ENCODE measurements at places on chromosomes 11 and 22.

GRCh38 chr11:94941131-94941530, 32.2 kb downstream of the CWC15 start:
- no peak for DNase-seq

DNA sequence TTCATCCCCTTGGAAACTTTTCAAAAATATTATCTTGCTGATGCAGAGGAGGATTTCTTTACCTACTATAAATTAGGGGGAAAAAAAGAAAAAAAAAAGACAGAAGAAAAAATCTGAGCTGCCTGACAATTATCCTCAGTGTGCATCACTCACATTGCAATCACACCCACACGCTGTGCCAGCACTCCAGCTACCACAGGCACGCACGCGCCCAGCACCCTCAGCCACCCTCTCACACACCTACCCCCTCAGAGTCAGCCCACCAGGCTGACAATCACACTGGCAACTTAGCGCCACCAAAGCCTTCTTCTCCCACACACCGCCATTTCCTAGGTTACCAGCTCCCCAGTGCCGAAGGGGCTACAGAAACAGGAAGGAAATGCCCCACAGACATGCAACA, 236.1 kb downstream of the KCNA4 start:
- DNase-seq: no peak

DNA sequence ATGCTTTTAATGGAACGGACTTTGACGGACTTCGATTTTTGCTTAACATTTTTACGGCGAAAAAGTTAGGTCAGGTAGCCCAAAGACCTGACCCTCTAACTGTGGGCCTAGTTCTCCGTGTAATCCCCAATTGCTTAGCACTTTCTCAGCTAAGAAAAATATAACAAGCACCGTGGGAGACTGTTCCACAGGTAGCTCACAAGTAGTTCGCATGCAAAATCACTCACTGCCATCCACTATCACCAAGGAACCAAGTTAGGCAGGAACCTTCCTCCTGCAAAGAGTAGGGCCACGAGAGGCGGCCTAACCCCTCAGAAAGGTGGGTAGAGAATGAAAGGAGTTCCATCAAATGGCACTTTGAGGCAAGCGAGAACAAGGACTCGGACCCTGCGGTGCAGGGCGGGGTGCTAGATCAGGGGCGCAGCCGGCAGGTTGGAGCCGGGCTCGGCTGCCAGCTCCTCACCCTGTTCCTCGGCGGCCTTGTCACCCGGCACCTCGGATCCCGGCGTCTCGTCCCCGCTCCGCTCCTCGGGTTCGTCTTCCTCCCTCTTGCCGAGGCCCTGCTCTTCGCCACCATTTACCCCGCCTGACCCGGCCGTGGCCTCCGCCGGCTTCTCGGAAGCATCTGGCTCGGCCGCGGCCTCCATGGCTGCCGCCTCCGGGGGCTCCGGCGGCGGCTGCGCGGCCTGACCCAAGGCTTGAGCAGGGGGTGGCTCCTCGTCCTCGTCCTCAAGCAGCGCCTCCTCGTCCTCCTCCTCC, 922 bp downstream of the HNRNPUL2 start:
- peak; percentile 62 for DNase-seq

- no peak for DNase-seq
These were observed 36.0 kb upstream of the TFIP11 start for GRCh38 chr22:26548303-26548702.

DNA sequence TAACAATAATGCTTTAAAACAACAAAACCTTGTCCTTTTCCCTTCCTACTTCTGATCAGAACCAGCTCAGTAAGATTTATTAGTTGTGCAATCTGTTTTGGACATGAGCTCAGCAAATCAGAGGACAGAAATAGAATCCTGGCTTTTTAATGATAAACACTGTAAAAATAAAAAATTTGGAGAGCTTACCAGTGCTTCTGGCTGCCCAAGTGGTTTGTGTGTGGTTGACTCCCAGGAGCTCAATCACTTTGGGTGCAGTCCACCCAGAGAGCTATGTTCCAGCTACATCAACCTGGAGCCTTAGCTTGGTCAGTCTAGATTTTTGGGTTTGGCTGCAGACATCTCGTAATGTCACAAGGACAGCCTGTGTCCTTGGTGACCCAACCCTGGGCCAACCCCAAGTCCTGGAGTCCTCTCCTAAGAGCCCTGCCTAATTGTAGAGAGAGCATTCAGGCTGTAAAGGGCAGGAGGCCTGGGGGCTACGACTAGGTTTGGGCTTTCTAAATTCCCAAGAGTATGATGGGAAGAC, 28.5 kb downstream of the CD44 start:
- no peak for DNase-seq

GRCh38 chr22:17931400-17931825, 92.9 kb downstream of the MICAL3 start:
- no peak for DNase-seq

GRCh38 chr11:33585586-33586209, 114.9 kb downstream of the C11orf91 start:
- DNase-seq: no peak

DNA sequence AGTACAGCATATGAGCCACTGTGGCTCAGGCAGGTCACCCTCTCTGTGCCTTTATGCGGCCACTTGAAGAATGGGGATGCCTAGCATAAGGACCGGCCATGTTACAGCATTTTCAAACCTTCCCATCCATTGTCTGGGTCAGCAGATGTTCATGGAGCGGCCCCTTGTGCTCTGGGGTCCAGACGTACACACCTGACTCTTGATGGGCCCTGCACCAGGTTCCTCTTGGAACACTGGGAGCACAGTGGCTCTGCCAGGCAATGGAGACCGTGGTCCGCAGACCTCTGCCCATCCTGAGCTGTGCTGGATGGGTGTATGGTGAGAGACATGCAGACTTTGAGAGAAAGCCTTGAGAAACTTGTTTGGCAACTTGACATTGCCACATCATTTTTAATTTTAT, 9.8 kb downstream of the PRDM11 start:
- no peak for DNase-seq

- no peak for DNase-seq
These were observed 33.0 kb upstream of the DBX1 start for GRCh38 chr11:20193307-20193706.

GRCh38 chr22:39392341-39392948, 7.1 kb upstream of the TAB1 start:
- no peak for DNase-seq

DNA sequence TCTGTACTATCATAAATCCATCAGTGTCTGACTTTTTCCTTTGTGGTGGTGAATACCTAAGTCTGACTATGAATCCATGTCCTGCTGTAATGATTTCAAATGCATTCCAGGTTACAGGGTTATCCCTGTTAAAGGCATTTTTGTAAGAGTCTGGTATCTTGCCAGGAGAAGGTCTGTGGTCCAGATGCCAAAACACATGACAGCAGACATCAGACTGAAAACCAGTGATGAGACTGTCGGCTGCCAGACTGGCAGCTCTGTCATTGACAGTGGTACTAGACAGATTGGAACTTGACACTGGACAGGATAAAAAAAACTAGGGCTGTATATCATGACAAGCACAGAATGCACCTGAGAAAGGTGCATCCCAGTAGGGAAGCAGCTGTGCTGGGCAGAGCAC, 301.8 kb upstream of the FAT3 start:
- no peak for DNase-seq

DNA sequence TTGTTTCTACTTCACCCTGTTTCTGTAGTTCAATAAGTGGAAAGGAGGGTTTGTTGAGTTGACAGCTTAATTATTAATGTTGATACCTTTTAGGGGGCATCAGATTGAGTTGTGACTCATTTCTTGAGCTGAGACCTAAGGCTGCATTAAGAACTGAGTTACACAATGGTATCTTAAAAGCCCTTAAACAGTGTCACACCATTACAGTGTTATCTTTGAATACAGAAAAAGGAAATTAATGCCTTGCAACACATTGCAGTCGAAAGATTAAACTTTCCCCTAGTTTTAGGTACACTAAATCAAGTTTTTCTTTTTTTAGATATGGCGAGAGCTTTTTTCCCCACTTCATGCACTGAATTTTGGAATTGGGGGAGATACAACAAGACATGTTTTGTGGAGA, 16.7 kb downstream of the PAFAH1B2 start:
- DNase-seq: no peak

GRCh38 chr11:72759468-72759985, 7.3 kb upstream of the ARAP1 start:
- DNase-seq: no peak

DNA sequence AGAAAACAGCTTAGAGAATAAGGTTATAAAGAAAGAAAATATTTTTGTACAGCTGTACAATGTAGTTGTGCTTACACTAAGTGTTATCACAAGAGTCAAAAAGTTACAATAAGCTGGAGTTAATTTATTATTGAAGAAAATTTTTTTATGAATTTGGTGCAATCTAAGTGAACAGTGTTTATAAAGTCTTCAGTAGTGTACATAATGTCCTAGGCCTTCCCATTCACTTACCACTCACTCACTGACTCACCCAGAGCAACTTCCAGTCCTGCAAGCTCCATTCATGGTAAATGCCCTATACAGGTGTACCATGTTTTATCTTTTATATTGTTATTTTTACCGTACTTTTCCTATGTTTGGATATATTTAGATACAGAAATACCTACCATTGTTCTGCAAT, 34.7 kb downstream of the GDPD4 start:
- DNase-seq: no peak

DNA sequence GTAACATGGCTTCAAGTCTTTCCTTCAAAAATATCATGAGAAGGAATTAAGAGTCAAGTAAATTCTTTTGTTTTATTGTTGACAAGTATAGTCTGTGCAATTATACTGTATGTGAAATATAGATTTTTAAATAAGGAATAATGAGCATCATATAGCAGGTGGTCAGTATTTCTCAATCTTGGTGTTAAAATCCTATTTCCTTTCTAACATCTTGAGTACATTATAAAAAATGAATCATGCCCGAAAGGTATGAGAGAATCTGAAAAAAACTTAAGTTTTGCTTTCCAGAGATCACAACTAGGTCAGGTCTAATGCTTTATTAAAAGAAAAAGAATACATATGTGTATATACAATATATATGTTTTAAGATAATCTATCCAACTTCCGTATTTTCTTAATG, 53.1 kb downstream of the KIF18A start:
- no peak for DNase-seq

GRCh38 chr22:24178502-24179440, 2.5 kb upstream of the SUSD2 start:
- DNase-seq: no peak

DNA sequence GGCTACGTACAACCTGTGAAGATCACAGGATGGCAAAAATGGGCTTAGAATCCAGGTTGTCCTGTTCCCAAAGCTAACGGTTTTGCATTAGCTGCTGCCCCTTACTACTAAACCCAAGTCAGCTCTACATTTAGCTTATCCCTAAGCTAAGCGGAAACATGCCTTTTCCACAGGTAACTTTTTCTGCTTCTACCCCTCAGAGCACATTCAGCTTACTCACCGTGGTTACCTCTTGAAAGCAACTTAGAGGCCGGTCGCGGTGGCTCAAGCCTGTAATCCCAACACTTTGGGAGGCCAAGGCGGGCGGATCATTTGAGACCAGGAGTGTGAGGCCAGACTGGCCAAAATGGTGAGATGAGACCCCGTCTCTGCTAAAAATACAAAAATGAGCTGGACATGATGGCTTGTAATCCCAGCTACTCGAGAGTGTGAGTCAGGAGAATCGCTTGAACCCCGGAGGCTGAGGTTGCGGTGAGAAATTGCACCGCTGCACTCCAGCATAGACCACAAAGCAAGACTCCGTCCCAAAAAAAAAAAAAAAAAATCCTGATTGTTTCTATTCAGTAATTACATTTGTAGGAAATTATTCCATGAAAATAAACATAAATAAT, 790 bp upstream of the TMEM41B start:
- DNase-seq: no peak

DNA sequence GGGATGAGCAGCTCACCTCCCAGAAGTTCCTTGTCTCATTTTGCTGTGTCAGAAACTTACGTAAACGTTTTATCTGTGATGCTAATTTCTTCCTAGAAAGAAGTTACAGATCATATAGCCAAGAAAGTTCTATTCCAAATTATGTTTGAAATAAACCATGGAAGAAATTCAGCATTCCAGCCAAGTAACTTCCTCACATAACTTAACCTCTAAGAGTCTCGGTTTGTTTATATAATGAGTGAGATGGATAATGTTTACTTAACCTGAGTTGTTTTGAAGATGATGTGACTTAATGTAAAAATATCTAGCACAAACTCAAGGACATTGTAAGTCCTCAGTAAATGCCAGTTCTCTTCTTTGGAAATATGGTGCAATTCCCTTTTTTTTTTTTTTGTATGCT, 8.9 kb upstream of the MUC15 start:
- no peak for DNase-seq

DNA sequence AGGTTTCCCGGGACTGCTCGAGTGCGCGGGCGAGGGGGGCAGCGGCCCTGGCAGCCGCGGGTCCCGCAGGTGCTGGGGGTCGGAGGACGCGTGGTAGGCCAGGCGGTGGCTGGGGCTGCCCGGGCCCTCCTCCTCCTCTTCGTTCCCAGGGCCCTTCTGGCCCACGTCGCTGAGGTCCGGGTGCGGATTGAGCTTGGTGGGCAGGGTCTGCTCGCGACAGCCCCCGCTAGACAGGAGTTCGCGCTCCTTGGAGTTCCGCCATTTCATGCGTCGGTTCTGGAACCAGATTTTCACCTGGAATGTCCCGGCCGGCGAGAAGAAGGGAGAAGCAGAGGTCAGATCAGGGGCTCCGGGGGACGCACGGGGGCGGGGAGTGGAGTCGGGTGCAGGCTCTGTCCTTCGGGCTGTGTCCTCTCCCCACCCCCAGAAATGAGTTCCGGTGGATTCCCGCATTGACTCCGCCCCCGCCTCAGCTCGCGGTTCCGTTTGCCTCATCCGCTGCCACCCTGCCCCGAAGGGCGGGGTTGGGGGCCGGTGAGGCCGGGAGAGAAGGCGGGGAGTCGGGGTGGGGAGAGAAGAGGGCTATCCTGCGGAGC, 3.9 kb downstream of the DBX1 start:
- DNase-seq: no peak

DNA sequence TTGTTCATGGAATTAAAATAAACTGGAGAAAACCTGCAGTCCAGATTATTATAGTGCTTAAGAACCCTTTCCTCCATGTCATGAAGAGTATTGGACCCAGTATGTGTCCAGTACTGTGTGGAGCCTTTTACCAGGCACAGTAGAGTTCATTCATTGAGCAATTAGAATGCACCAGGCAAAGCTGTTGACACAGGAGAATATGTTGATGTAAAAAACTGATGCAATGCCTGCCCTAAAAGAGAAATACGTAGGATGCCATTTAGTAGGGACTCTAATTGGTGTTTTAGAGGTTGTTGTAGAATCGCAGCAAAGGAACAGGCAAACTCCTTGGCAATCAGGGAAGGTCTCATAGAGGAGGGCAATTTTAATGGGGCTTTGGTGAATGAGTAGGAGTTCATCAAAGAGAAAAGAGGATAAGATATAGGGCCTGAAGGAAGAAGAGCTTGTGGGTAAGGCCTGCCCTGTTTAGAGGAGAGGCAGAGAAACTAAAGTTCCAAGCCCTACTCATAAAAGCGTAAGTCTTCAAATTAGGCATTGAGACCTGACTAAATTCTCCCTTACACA, 126.4 kb downstream of the SEZ6L start:
- DNase-seq: no peak
